ENCODE measurements at places on chromosomes 2 and 18.

GRCh38 chr18:46411867-46412690, 244.9 kb downstream of the LOXHD1 start:
- no peak for DNase-seq

DNA sequence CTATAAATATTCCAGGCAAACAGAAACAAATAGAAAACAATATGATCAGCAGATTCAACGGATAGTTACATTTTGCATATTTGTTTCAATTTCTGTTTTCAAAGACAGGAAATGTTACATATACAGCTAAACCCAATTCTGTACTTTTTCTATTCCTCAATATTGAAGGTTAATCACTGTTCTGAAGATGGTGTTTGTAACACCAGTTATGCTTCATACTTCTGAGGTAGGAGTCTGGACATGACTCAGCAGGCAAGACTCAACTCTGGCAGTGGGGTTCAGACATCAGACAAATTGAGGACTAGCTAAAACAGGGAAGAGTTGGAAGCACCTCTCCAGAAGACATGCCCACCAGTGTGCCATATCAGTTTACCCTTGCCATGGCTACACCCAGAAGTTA, 16.6 kb downstream of the SERPINB13 start:
- DNase-seq = no peak

- DNase-seq = no peak
Measured at GRCh38 chr2:224086226-224086914, 47.3 kb upstream of the SERPINE2 start.

DNA sequence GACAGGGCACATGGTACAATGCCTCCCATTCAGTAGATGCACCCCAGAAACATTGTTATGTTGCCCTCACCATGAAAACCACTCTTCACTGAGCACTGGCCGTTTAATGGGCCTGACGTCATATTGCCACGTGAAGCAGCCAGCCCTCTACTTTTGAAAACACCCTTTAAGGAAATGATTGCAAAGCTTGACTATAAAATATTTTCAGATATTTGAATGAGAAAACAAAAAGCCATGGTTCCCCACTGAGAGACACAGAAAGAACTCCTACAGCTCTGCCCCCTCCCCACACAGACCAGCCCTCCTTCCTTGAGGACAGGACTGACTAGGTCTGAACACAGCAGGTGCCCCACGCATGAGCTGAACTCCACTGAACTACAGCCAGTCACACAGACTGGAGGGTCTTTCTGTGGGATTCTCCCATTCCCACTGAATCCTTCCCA, 349.1 kb downstream of the ANAPC1 start:
- no peak for DNase-seq

DNA sequence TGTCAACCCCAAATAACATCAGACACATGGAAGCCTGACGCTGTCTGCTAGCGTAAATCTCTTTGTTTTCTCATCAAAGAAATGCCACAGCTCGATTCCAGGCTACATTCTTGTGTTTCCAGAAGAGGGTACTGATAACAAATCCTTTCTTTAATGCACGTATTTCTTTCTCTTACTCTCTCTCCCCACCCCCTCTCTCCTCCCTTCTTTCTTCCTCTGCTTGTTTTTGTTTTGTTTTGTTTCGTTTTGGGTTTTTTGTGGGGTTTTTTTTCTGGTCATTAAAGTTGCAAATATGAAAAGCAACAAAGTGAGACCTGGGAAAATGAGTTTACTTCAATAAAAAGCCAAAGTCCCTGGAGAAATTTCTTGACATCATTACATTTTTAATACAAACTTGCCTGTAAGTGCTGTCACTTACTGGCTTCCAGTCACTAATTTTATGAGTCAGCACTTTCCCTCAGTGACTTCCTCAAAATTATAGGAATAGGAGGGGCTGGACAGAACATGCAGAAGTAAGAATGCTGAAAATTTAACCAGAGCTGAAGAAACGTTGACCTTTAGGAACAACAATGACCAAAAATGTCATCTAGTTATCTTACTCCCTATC, 106.7 kb upstream of the NABP1 start:
- DNase-seq = no peak

GRCh38 chr2:228681426-228681825, 499.9 kb upstream of the SPHKAP start:
- no peak for DNase-seq

- DNase-seq = no peak
Measured at GRCh38 chr2:134527381-134527780, 191.4 kb downstream of the TMEM163 start.

DNA sequence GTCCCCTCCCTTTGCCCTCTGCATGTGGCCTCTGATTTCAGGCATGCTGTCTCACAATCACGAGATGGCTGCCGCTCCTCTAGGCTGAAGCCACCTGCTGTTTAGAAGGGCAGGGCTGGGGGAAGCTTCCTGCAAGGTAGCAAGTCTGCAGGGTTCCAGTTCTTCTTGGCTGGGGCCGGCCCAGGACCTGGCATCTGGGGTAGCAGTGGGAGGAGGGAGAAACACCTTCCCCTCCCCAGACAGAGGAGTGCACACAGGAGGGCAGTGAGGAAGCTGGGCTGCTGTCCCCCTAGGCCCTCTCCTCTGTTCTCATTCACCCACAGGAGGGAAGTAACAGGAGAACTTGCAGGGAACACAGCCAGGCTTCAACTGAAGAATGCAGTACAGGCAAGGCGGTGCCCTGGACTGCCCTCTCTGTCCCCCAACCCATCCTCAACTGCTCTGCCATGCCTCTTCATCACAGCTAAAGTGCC, 345.9 kb upstream of the HS6ST1 start:
- DNase-seq = no peak

DNA sequence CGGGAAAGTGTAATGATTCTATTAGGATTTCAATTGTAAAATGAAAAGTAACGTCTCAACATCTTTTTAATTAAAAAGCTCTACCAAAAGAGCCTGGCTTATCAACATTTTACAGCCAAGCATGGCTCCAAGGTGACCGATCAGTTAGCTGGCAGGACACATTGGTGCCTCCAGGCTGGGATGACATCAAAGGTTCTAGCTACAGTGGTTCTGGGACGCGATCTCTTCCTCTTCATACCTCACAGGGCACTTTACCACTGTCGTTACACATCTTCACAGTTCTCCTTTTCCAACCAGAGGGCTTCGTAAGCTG, 693 bp downstream of the ORC2 start:
- DNase-seq = no peak

GRCh38 chr2:106356291-106356690, 111.9 kb downstream of the RGPD3 start:
- DNase-seq = no peak

GRCh38 chr2:147133286-147133908, 711.4 kb upstream of the ACVR2A start:
- no peak for DNase-seq

DNA sequence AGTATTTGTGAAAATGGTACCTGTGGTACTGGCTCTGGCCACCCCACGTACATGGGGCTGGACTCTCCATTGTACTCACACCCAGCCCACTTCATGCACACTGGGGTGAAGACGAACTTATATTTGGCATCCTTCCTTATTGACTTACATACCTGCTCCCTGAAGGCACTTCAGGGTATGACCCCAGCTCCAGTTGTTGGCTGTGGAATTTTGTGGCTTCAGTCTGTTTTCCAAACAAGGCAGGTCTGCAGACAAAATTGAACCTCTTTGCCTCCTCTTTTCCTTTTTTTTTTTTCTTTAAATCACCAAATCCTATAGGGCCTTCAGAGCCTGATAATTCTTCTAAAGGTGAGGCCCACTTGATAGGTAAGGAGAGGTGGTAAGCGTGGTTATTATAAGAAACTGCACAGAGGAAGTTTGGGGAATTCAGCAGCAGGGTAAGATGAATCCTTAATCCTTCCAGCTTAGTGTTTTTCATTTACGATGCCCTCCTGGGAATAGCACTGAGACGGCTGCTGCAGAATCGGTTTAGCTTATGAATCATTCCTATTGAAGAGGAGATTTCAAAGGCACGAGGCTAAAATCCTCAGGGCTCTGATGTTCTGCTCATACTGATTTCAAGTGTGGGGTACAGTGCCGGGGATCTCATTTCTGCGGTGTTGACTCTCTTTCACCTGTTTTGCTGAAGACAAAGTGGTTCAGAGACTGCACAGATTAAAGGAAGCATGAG, 55.2 kb downstream of the KIF5C start:
- DNase-seq = no peak

GRCh38 chr2:47818777-47819176, 35.8 kb downstream of the MSH6 start:
- no peak for DNase-seq

DNA sequence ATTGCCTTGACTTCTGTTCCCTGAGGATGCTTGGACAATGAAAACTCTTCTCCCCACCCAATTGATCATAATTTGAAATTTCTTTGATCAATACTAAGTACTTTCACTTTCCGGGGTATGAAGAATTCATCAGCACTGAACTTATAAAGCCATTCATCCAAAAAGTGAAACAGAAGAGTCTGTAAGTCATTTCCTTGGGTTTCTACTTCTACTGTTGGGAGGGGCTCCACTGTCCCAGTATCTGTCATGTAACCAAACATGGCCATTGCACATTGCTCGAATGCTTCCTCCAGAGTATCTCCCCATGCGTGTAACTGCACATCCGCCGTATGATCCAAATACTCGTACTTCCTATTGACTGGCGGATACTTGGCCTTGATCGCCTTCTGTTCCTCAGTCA, 30.3 kb downstream of the NCL start:
- no peak for DNase-seq
